ENCODE measurements at places on chromosomes 4 and X. TPM values are rescaled to one million over a fixed set of nuclear protein-coding genes. Genes with fewer than 3 reads are reported as not detected.

DNA sequence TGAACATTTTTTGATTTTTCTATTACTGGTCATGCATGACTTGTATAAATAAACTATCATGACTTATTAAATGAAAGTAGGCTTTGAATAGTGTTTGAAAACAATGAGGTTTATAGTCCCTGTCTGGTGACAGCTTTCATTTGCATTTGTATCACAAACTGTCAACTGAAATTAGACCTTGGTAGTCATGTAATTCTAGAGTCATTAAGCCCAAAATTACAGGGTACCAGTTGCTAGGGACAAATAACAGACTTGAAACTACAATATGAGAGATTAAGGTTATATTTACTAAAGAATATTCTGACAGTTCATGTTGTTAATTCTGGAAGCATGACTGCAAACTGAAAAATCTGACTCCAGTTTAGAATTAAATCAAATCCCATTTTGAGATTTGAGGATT, 9.2 kb upstream of the VAMP7 start:
- no peak overlapping the region for H3K4me3 ChIP-seq
- no peaks in the 10 kb centered on the region for H3K4me1 ChIP-seq
- H3K27me3 ChIP-seq: no peaks in the 10 kb centered on the region
- no peaks in the 10 kb centered on the region for H3K36me3 ChIP-seq
- DNase-seq: no peak

CACNA1F gene
- 0.46 TPM for total RNA-seq

GRCh38 chrX:23855569-23855968, 52.2 kb downstream of the APOO start:
- no peak overlapping the region for H3K27ac ChIP-seq
- H3K4me1 ChIP-seq: no peaks in the 10 kb centered on the region
- H3K36me3 ChIP-seq: no peaks in the 10 kb centered on the region

COL4A5 gene
- total RNA-seq: 35.5 TPM

MTHFD2L gene
- 14.7 TPM for total RNA-seq

FAM47A gene
- not detected for total RNA-seq

- no peaks in the 10 kb centered on the region for H3K4me1 ChIP-seq
- H3K4me3 ChIP-seq: no peak overlapping the region
- no peaks in the 10 kb centered on the region for H3K36me3 ChIP-seq
- no peak for DNase-seq
- no peak overlapping the region for H3K27ac ChIP-seq
- H3K27me3 ChIP-seq: no peaks in the 10 kb centered on the region
Observed at GRCh38 chrX:111431001-111431400, 19.0 kb upstream of the DCX start.

MXD4 gene
- total RNA-seq: 78.6 TPM

DNA sequence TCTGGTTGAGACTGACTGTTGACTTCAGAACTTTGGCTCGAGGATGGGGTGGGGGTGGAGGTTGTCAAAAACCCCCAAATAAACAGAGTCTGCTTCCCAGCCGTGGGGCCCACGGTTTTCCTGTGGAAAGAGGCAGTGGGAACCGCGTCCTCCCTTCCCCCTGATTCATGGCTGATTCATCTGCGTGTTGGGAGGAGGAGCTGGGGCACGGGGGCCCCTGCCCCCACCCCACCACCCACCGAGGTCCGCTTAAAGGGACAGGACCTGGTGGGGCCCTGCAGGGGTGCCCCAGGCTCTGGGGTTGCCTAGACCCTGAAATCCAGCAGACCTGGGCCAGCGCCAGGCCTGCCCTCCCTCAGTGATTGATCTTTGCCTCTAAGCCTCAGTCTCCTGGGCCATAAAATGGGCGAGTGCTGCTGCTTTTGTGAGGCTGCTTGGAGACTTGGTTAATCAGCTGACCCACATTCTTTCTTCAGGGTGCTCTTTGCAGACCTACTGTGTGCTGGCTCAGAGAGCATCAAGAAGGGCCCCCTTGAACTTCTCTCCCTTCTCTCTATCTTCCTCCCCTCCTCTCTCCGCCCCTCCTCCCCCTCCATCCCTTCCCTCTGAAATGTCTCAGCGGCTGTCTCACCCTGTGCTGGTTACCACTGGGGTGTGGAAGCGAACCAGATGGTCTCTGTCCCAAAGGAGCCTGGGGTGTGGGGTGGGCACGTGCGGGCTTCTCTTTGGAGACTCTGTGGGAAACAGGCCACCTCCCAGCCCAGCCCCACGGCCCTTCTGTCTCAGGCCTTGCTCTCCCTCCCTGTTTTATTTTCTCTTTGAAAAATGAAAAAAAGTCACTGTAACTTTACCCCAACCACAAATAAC, 9.1 kb downstream of the HTRA3 start:
- peaks cover 33% of the 10 kb centered on the region for H3K4me1 ChIP-seq
- no peak overlapping the region for H3K27ac ChIP-seq
- no peak overlapping the region for H3K4me3 ChIP-seq
- no peaks in the 10 kb centered on the region for H3K27me3 ChIP-seq

- no peak overlapping the region for H3K27ac ChIP-seq
- no peak overlapping the region for H3K4me3 ChIP-seq
- H3K27me3 ChIP-seq: no peaks in the 10 kb centered on the region
- H3K36me3 ChIP-seq: no peaks in the 10 kb centered on the region
Observed at GRCh38 chr4:100833906-100834305, 316.1 kb upstream of the EMCN start.

GRCh38 chrX:29941287-29941686, 274.1 kb upstream of the MAGEB2 start:
- DNase-seq: no peak
- no peaks in the 10 kb centered on the region for H3K36me3 ChIP-seq
- H3K27ac ChIP-seq: no peak overlapping the region
- H3K27me3 ChIP-seq: no peaks in the 10 kb centered on the region
- no peaks in the 10 kb centered on the region for H3K4me1 ChIP-seq

RBM47 gene
- total RNA-seq: 169 TPM

DNA sequence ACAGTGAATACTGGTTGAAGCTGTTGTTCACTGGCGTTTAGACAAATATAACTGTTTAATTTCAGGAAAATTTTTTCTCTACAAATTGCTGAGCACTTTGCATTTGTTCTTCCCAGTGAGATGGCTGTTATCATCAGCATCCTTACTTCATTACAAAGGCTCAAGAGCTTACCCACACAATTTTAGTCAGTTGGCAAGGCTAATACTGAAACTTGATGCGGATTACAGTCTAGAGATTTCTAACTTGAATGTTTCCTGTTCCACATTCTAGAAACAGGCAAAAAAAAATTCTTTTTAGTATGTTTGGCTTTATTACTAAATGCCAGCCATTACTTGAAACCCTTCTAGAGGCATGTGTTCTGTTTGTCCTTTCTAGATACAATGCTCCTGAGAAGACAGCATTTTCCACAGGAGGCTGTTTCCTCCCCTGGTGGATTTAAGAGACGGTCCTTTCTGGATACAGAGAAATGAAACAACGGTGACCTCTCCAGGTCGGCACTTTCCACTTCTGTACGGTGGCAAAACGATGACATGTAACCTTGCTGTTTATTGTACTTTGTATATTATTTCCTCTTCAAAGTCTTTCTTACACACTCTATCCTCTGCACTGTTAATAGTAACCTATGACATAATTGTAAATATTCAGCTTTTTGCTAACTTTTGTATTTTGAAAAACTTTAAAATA, 80.9 kb downstream of the RFC1 start:
- no peaks in the 10 kb centered on the region for H3K4me1 ChIP-seq
- H3K4me3 ChIP-seq: no peak overlapping the region
- H3K36me3 ChIP-seq: peaks cover 36% of the 10 kb centered on the region
- H3K27me3 ChIP-seq: no peaks in the 10 kb centered on the region

DNA sequence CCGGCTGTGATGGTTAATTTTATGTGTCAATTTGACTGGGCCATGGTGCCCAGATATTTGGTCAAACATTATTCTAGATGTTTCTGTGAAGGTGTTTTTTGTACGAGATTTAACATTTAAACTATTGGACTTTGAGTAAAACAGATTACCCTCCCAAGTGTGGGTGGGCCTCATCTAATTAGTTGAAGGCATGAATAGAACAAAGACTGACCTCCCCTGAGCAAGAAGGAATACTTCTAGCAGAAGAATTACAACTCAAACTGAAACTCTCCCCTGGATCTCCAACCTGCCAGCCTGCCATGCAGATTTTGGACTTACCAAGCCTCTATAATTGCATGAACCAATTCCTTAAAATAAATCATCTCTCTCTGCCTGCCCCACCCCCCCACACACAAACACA, 132.5 kb downstream of the DHX15 start:
- H3K27ac ChIP-seq: no peak overlapping the region
- no peak for DNase-seq
- no peaks in the 10 kb centered on the region for H3K27me3 ChIP-seq
- H3K4me1 ChIP-seq: no peaks in the 10 kb centered on the region

- H3K4me3 ChIP-seq: no peak overlapping the region
- H3K27ac ChIP-seq: no peak overlapping the region
- no peaks in the 10 kb centered on the region for H3K36me3 ChIP-seq
Observed at GRCh38 chr4:40507977-40508376, 121.7 kb downstream of the RBM47 start.

GRCh38 chr4:88857588-88857987, 160.0 kb upstream of the NAP1L5 start:
- H3K4me1 ChIP-seq: peaks cover 14% of the 10 kb centered on the region
- no peak overlapping the region for H3K4me3 ChIP-seq
- DNase-seq: no peak

GRCh38 chr4:105230287-105230686, 83.6 kb downstream of the TET2 start:
- H3K27me3 ChIP-seq: no peaks in the 10 kb centered on the region
- no peak overlapping the region for H3K27ac ChIP-seq
- no peak overlapping the region for H3K4me3 ChIP-seq
- DNase-seq: no peak
- H3K36me3 ChIP-seq: peaks cover 11% of the 10 kb centered on the region
- H3K4me1 ChIP-seq: no peaks in the 10 kb centered on the region

DNA sequence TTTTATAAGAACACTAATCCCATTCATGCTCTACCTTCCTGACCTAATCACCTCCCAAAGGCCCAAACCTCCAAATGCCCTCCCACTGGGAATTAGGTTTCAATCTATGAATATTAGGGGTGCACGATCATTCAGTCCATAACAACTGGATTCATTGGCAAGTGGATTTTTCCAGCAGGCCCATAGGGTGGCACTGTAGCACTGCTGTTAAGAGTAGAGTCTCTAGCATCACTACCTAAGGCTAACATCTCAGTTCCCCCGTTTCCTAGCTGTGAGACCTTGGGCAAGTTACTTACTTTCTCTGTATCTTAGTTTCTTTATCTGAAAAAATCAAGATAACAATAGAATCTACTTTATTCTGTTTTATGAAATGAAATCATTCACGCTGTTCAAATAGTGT, 315.8 kb downstream of the STIM2 start:
- H3K27ac ChIP-seq: no peak overlapping the region
- no peaks in the 10 kb centered on the region for H3K4me1 ChIP-seq
- no peaks in the 10 kb centered on the region for H3K36me3 ChIP-seq
- H3K27me3 ChIP-seq: no peaks in the 10 kb centered on the region

Data from upper lobe of left lung (tissue), 6 donors.